ENCODE measurements at places on chromosomes 1 and 21.

- DNase-seq = no peak
Observed at GRCh38 chr1:247840818-247841217, 878 bp downstream of the OR11L1 start.

GRCh38 chr1:22323846-22324504 is 127.7 kb upstream of the ZBTB40 start:
- DNase-seq = no peak

DNA sequence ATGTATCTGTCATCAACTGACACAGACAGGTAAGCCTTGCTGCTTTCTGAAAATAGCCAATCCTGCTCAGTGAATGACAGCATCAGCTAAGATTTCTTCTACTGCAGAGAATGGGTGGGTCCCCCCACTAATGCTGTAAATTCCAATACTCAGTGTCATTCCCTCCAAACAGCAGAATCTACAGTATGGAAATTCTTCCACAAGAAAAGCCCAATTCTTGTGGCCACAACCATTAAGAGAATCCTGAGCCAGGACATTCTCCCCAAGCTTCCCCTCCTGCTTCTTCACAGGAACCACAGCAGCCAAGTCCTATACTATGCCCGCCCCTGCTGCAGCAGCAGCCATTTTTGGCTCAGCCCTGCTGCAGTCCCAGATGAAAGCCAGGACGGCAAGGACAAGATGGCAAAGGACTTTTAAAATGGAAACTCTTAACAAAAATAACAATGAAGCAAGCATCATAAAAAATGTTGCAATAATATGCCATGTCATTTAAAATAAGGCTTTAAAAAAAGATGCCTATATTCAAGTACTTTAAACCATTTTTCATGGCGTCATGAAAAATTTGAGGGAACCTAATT is 26.8 kb downstream of the EIF4G3 start:
- no peak for DNase-seq

- DNase-seq = peak; percentile 33
Observed at GRCh38 chr1:151196292-151196800, 2.0 kb upstream of the PIP5K1A start.

DNA sequence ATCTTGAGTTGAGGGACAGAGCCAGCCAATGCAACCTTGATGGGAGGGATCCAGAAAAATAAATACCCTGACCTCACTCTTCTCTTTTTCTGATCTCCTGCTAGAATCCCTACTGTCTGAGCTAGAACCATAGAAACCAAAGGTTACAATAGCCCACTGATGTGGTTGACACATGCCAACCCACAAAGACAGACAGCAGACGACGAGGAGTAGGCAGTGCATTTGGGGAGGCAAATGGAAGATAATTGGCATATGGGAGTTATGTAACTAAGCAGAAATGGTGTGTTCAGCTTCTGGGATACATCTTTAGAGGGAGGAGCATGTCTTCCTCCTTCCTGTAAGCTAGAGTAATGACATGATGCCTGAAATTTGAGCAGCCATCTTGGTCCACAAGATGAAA is 171.7 kb upstream of the FGGY start:
- no peak for DNase-seq

DNA sequence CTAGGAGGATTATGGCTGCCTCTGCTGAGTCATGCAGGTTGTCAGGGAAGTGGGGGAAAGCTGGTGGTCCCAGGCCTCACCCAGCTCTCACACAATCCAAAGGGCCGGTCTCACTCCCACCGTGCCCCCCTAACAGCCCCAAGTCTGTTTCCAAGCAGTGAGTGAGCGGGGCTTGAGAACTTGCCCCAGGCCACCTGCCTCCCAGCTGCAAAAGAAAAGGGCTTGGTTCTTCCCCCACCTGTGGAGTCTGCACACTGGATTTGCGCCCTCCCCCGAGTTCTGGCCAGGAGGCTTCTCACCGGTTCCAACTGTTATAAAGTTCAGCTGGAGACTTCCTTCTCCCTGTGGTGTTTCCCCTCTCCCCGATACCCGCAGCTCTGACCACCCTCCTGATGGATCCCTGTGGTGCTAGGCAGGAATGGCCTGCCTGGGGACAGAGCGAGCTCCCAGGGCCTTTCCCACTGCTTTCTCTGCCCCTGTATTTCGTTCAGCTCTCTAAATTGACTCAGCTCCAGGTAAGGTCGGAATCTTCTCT is 222.3 kb downstream of the BARHL2 start:
- no peak for DNase-seq

DNA sequence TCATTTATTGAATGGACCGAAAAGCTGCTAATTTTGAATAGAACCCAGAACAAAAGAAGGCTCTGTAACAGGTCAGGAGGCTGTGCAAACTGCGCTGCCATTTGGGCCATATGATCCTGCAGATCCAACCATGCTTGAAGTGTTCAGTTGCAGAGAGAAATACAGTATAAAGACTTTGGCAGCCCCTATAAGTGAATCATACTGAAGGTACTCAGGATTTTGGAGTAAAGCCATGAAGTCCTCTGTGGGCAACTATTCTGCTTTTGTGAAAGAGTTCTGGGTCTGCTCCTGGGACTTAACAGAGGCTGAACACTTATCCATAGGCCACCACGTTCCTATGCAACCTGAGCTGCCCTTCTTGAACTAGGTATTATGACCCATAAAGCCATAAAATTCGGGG is 1613.6 kb upstream of the PRMT6 start:
- DNase-seq = no peak

GRCh38 chr1:70077066-70077465 is 128.3 kb downstream of the LRRC40 start:
- no peak for DNase-seq

DNA sequence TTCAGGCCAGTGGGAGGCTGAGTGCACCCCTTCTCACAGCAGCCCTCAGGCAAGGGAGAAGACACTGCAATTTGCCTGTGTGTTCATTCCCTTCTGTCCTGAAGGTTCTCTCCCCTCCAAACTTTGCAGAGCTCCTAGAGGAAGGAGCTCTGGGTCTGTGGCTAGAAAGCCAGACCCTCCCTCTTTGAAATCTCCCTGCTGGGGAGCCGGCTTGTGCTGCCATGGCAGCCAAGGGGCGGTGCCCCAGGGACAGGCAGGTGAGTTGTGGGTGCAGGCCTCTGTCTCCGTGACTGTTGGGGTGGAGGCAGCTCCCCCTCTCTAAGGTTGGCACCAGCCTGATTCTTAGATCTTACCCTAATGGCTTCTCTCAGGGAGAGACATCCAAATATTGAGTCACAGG is 53.0 kb downstream of the OLFML2B start:
- no peak for DNase-seq

DNA sequence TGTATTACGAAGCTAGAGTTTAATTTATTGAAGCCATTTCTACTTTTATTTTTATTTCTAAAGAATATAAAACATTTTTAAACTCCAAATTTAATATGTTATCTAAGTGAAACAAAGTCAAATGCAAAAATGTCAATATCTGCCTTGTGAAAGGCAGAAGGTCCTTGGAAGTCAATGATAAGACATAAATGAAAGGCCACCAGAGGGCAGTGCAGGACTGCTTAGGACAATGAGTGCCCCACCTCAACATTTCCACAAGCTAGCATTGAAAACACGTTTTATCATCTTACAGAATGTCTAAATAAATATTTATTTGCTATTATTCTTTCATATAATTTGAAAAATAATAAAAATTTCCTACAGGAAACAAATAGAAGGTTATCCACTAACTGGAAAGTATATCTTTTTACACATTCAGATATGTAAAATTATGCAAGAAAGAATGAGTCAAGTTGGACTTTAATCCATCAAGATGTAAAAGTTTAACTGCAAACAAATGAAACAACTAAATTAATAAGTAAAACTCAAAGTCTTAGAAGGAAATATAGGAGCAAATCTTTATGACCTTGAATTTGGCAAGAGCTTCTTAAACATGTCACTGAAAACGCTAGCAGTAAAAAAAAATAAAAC is 140.1 kb upstream of the FMN2 start:
- no peak for DNase-seq

- DNase-seq = no peak
Observed at GRCh38 chr1:241391926-241392710, 35.1 kb upstream of the RGS7 start.

DNA sequence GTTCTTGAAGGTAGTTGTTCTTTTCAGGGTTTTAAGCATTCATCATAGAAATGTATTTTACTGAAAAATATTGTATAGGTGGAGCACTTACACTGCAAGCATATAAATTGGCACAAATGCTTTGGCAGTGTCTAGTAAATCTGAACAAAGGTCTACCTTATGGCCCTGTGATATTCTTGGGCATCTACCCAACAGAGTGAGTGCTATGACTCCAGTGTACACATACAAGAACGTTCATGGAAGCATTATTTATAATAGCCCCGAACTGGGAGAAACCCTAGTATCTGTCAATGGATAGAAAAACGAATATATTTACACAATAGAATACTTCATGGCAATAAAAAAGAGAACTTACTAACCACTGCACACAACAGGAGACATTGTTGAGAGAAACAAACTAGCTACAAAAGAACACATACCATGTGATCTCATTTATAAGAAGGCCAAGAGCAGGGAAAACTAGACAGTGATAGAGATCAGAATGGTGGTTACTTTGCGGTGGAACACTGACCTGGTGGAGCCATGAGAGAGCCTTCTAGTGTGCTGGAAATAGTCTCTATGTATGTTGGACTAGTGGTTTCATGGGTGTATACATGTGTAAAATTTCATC is 96.0 kb downstream of the MAB21L3 start:
- no peak for DNase-seq

GRCh38 chr1:93847811-93848288 is 31.2 kb downstream of the DNTTIP2 start:
- DNase-seq = no peak

DNA sequence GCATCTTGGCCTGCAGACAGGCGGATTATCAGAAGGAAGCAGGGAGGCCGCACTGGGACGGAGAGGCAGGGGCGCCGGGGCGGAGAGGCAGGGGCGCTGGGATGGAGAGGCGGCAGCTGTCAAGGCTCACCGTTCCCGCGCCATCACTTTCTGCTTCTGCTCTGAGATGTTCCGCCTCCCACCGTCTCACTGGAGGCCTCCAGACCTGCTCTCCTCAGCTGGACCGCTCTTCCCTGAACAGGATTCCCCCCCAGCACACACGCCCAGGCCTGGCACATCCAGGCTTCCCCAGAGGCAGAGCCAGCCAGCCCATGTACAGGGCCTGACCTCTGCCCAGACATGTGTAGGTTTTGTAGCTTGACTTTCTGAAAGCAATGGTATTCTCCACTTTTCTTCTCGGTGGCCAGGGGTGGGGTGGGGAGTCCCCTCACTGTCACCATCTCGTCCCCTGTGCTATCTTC is 84.1 kb downstream of the RIPK4 start:
- no peak for DNase-seq

GRCh38 chr1:222068937-222069336 is 327.0 kb upstream of the DUSP10 start:
- no peak for DNase-seq

DNA sequence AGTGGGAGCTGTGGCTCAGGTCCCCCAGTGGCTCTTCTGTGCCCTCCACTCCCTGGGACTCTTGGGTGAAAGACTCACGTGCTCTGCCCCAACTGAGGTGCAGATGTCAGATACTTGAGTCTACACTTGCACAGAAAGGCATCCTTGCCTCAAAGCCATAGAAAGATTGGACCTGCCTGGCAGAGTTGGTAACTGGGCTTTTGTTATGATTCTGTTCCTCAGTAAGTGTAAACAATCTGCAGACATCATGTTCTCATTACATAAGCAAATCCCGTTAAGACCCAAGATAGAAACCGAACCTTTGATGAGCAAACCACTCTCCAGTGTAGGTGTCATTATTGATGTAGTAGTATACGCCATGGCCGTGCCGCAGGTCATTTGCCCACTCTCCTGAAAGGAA is 10.0 kb downstream of the RSPH1 start:
- no peak for DNase-seq

DNA sequence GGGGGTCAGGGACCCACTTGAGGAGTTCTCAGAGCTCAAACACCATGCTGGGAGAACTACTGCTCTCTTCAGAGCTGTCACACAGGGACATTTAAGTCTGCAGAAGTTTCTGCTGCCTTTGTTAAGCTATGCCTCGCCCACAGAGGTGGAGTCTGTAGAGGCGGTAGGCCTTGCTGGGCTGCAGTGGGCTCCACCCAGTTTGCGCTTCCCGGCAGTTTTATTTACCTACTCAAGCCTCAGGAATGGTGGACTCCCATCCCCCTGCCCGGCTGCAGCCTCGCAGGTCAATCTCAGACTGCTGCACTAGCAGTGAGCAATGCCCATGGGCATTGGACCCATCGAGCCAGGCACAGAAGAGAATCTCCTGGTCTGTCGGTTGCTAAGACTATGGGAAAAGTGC is 706.4 kb downstream of the LRRIQ3 start:
- DNase-seq = no peak

DNA sequence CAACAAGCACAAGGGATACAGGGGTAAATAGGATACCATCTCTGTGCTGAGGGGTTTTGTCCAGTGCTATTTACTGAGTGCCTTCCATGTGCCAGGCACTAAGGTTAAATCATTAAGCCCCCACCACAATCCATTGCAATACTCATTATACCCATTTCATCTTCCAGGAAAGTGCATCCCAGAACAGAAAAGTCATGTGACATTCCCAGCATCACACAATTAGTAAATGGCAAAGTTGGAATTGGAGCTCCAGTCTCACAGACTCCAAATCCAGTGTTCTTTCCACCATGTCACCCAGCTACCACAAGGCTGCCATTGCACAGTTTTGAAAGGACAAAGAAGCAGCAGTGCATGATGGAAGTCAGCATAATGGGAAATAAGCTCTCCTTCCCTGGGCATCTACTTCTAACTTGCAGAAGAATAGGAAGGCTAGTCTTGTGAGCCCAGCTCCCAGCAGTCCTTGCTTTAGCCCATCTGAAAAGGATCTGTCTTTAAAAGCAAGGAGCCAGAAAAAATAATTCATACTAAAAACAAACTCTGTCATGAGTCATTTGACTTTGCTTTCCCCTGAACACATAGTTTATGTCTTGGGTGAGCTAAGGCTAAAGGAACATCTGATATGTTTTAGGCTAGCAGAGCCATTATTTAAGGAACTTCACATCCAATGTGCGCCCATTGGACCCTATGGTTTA is 111.4 kb upstream of the HOOK1 start:
- DNase-seq = no peak

- no peak for DNase-seq
Observed at GRCh38 chr1:247435030-247435758, 19.2 kb downstream of the NLRP3 start.

DNA sequence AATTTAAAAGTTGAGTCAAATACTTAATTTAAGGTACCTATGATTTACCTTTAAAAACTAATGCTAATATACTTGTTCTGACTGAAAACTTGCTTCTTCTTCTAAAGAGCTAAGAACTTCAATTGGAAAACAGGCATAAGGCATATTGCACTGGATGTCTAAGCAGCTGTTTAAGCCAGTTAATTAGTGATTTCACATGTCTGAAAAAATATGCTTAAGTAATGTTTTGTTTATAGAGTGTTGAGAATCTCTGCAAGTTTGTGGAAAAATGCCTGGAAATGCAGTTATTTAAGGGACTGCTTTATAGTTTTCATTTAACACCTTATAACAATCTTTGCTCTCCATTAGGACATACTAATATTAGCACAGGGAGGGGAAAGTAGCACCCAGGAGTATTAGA is 28.2 kb downstream of the UBE2U start:
- no peak for DNase-seq

- no peak for DNase-seq
Observed at GRCh38 chr1:205561501-205562203, 57.2 kb downstream of the CDK18 start.

- DNase-seq = no peak
Observed at GRCh38 chr1:199010933-199011332, 372.1 kb downstream of the PTPRC start.

All from GM06990 (cell line).